ENCODE measurements at places on chromosomes 16 and 17. TPM values are rescaled to one million over a fixed set of nuclear protein-coding genes. Genes with fewer than 3 reads are reported as not detected.
A peak's percentile ranks its signal among the peaks of the same experiment; 100 is the strongest.

MYH11 gene
- total RNA-seq = 0.06 TPM

PIPOX gene
- total RNA-seq = 1.6 TPM

GPRC5B gene
- not detected for total RNA-seq

DNA sequence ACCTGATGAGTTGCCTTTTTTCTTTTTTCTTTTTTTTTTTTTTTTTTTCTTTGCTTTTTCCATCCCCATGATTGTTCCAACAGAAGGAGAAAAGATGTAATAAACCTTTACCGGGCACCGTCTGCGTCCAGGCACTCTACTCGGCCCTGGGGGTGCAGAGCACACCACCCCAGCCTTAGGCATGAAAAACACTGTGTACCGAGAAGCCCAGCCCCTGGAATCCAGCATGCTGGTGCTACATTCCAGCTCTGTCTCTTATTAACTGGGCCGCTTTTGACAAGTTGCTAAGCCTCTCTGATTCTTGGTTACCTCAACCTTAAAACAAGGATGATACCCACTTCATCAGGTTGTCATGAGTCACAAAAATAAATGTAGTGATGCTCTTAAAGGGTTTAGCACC lies 64.1 kb upstream of the HSBP1 start:
- DNase-seq = no peak

GRCh38 chr17:47190243-47190642 lies 1.1 kb upstream of the CDC27 start:
- no peak for DNase-seq

DNA sequence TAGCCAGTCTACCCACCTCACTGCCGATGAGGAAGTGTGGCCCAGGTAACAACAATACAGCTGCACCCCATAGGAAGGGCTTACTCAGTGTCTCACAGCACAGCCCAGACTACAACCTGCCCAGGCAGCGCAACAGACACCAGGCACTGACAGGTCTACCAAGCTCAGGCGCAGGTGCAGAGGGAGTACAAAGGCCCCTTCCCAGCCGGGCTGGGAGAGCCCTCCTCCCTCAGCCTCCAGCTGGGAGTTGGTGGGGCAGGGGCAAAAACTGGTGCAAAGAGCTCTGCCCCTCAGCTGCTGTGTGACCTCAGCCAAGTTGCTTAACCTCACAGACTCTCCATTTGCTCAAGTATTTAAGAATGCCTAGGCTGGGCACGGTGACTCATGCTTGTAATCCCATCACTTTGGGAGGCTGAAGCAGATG lies 112.6 kb upstream of the LHX1 start:
- no peak for DNase-seq

DNA sequence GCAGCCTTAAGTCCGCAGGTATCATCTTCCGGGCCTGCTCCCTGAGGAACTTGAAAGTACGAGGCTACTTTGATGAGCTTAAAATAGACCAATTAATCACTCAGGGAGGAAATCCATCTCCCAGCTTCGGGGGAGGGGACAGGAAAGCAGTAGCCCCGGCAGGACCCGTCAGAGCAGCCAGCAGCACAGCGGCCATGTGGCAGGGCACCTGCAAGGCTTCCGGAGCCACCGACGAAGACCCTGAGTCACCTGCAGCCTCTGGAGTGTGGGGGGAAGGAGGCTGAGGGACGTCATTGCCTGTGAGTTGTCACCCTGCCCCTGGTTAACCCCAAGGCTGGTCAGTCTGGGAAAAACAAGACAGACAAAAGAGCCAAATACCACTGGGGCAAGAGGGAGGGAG lies 4.4 kb upstream of the CYB561 start:
- no peak for DNase-seq

DNA sequence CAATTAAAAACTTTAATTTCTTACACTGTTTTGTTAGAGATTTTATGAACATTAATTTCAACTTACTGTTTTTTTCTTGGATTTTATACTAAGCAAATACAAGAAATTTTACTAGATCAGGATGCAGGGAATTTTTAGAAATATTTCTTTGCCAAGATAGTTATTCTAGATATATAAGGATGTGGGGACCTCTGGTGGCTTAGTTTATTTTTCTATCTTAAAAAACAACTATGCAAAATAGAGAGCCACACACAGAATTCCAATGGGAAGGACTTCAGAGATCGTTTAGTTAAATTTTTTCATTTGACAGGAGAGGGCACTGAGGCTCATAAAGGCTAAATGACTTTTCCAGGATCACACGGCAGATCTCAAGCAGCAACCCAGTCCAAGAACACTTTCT lies 23.0 kb upstream of the CAPNS2 start:
- DNase-seq = no peak

DNA sequence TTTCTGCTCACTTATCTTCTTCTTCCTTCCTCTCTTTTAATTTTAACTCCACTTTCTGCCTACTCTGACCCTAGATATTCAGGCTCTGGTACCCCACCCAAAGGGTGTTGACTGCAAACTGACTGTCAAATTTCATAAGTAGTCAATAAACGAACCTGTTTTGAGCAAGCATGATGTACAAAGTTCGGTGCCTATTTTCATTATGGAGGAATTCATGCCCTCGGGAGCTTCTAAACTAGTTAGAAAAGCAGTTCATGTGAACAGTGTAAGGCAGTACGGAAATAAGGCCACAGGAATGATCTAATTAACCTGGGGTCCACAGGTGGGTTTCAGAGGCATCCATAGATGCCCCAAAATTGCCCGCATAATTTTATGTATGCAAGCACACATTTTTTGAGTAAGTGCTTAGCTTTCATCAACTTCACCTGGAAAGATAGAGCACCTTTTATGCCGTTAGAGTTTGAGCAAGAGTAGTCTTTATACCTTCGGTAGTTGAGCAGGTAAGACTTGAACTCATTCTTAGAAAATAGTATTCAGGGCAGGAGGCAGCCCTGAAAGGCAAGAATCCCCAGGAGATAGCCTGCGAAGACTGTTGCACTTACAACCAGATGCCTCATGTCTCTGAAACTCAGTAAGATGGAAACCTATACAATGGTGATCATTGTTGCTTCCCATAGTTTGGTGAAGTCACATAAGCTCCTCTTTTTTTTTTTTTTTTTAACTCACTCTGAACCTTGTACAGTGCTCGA lies 36.6 kb upstream of the TBX2 start:
- DNase-seq = no peak

DNA sequence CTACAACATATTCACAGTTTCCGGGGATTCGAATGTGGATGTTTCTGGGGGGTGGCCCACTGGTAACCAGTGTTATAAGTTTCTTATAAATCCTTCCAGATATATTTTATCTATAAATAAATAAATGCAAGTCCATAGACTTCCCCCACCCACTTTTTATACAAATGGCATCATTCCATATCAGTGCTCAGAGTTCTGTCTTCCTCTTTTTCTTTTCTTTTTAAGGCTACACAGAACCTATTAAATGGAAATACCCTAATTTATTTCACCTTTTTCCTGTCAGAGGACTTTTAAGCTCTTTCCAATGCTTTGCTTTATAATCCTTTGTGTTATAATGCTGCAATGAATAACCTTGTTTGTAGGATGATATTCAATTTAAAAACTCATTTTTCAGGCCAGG lies 3.8 kb downstream of the LGALS9 start:
- DNase-seq = no peak

- DNase-seq = peak; percentile 91
These were observed 878 bp downstream of the HEXIM1 start for GRCh38 chr17:45149037-45149668.

DNA sequence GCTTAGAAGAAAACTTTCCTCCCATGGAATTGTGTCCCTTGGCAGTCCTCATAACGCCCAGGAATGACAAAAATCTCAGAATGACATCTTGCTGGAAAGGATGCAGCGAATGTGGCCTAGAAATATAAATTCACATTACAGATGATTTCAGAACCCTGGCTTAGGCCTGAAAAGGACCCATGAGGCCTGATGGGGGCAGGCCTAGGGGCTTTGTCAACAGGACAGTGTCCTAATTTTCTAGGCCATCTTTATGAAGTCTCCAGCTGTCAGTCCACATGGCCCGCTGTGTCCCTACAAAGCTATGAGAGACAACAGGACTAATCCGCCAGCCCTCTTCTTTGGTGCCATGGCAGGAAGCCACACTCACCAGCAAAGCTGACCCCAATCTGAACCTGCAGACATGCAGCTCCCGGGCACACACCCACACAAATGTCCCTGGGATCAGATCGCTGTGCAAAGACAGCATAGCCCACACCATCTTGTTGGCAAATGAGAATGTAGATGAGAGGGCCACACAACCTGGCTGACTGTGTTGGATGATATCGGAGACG lies 40.4 kb upstream of the DNAH17 start:
- DNase-seq = no peak

GRCh38 chr17:37338847-37339246 lies 36.9 kb upstream of the C17orf78 start:
- DNase-seq = no peak

- no peak for DNase-seq
These were observed 52.7 kb downstream of the MEAK7 start for GRCh38 chr16:84451781-84452180.

GRCh38 chr16:31006086-31006385 lies 4.4 kb downstream of the STX1B start:
- DNase-seq = no peak

GRCh38 chr16:85046472-85046916 lies 18.9 kb downstream of the KIAA0513 start:
- no peak for DNase-seq

- DNase-seq = peak; percentile 68
These were observed 94.2 kb downstream of the NTN1 start for GRCh38 chr17:9115214-9116191.

DNA sequence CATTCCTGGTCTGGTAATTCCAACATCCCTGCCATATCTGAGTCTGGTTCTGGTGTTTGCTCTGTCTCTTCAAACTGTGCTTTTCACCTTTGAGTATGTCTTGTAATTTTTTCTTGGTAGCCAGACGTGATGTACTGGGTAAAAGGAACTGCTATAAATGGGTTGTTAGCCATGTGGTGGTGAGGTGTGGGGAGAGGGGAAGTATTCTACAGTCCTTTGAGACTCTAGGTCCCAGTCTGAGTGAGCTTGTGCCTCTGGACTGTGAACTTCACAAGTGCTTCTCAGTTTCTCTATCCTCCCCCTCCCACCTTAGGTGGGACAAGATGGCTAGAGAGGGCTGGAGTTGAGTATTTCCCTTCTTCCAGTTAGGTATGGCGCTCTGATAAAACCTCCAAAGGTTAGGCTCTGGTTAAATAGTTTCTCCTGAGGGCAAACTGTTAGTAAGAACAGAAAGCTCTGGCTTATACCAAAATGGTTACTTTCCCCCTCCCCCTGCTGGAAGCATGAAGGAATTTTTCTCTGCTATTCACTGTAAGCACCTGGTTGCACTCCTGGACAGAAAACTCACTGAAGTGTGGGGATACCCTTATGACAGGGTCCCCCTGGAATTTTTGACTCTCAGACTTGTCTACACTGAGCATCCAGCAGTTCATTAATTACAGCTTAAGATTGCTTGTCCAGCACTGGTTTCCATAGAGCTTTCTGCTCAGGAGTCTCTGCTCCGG lies 87.8 kb downstream of the MARCHF10 start:
- DNase-seq = no peak

DNA sequence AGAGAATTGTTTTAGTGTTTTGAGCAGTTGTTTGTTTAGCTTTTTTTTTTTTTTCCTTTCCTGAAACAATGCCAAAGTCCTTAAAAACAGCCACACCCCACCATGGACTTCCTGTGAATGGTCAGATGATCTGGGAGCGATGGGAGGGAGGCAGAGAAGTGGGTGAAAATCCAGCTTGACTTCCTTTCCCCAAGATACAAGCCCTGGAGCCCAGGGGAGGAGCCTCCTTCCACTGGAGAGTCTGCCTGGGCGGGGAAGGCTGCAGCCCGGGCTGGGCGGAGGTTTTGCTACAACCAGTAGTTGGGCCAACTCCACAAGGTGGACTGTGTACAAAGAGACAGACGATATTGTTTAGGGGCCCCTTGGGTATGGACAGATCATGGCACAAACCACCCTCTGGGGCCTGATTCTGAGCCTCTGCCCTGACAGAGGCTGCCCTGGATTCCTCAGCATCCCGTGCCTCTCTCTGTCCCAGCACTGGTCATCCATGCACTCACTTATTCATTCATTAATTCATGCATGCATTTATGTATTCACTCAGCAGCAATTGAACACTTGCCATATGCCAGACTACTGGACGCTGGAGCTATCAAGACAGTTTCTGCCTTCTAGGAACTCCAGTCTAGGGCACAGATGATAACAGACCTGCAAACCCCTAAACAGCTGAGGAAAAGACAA lies 29.8 kb downstream of the WSB1 start:
- DNase-seq = no peak
